Left lobe of liver (tissue), 2 donors: ENCODE measurements at places on chromosomes 7 and 10.

DNA sequence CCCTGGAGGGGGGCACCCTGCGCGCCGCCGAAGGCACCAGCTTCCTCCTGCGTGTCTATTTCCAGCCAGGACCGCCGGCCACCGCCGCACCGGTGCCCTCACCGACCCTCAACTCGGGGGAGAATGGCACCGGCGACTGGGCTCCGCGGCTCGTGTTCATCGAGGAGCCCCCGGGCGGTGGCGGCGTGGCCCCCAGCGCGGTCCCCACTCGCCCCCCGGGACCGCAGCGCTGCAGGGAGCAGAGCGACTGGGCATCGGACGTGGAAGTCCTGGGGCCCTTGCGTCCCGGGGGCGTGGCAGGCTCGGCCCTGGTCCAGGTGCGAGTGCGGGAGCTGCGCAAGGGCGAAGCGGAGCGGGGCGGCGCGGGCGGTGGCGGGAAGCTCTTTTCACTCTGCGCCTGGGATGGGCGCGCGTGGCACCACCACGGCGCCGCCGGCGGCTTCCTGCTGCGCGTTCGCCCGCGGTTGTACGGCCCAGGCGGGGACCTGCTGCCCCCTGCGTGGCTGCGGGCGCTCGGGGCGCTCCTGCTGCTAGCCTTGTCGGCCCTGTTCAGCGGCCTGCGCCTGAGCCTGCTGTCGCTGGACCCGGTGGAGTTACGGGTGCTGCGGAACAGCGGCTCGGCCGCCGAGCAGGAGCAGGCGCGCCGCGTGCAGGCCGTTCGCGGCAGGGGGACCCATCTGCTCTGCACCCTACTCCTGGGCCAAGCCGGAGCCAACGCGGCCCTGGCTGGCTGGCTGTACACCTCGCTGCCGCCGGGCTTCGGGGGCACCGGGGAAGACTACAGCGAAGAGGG, 594 bp downstream of the CNNM1 start:
- no peak for DNase-seq

DNA sequence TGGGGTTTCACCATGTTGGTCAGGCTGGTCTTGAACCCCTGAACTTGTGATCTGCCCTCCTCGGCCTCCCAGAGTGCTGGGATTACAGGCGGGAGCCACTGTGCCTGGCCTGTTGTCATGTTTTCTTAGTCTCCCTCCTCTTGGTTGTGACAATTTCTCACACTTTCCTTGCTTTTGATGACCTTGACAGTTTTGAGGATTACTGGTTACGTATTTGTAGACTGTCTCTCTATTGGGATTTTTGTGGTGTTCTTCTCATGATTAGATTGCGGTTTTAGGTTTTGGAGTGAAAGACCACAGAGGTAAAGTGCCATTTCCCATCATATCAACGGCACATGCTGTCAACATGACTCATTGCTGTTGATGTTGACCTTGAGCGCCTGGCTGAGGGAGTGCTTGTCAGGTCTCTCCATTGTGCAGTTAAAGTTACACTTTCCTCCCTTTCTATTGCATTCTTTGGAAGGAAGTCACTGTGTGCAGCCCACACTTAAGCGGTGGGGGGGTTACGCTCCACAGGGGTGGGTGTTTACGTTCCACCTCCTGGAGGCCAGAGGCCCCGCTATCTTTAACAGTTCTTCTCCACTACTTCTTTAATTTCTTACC, 10.8 kb downstream of the NEURL1 start:
- no peak for DNase-seq

GRCh38 chr10:110780704-110781103, 91.0 kb upstream of the PDCD4 start:
- DNase-seq, result no peak

GRCh38 chr10:123348691-123349572, 194.7 kb downstream of the BUB3 start:
- no peak for DNase-seq

DNA sequence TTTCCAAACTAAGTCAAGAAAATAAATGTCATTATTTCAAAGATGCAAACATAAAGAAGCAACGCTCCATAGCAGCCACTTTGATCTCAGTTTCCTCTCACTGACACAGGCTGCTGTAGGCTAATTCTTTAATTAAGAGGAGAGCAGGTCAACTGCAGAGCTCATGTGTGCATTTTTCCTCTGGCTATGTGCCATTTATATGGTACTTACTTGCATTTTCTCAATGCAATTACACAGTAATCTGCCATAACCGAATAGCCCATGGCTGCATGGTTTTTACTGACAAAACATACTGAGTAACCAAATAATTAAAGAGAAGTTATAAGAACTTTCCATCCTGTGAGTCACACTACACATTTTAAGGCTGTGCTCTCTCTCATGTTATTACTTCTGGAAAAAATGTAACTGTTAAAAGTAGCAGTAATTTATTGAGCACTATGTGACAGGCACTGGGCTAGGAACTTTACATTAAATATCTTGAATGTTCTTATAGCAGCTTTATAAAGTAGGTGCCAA, 122.0 kb downstream of the ELAPOR2 start:
- no peak for DNase-seq

- DNase-seq, result no peak
Observed at GRCh38 chr7:93238748-93239147, 6.6 kb downstream of the VPS50 start.

- no peak for DNase-seq
Observed at GRCh38 chr10:12269056-12269455, 73.1 kb downstream of the CDC123 start.

DNA sequence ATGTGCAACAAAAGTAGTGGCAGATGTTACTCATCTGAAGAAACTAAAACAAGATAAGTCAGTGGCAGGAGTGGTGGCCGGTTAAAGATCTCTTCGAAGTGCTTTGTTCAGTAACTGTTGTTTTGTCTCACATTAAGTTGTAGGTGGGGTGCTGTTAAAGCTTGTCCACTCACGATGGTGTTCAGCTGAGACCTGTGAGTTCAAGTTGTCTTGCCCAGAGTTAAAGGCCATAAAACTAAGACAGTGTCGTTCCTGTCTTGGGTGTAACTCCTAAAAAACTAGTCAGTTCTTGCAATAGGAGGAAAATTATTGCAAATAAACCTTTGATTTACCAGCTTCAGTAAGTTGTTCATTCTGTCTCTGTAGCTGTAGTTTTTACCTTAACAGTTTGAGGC, 857 bp upstream of the FOXP2 start:
- DNase-seq, result no peak

DNA sequence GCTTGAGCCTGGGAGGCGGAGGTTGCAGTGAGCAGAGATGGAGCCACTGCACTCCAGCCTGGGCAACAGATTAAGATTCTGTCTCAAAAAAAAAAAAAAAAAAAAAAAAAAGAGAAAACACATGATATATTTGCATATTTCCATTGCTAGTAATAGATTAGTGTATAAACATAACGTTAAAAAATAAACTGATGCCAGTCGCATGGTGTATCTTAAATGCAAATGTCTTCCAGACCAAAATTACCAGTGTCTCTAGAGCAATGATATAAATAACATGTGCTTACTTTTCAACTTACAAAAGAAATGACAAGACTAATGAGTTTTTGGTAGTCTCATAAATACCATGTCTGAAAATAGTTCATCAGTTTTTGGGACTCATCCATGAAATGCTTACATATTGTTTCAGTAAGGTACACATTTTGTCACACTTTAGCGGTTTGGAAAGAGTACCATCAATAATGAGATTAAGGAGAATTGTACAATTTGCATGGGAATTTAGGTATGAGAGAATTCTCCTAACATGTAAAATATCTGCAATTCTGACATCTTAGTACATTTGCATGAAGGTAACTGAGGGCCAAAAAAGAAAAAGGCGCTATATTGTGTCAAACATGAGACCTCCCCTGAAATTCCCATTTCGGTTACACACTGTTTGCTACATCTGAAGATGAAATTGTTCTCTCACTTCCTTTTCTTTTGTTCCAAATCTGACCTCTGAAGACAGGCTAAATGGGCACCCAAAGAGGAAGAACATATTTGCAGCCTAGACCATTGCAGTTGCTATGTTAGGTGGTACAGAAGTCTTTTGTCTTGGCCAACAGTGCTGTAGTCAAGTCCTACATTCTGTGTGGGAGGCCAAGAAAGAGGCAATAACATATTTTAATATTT, 51.5 kb upstream of the PIP4K2A start:
- DNase-seq, result no peak

GRCh38 chr7:108515013-108515412, 10.9 kb downstream of the PNPLA8 start:
- no peak for DNase-seq

- DNase-seq, result no peak
Observed at GRCh38 chr7:120615703-120616102, 242.2 kb downstream of the TSPAN12 start.

DNA sequence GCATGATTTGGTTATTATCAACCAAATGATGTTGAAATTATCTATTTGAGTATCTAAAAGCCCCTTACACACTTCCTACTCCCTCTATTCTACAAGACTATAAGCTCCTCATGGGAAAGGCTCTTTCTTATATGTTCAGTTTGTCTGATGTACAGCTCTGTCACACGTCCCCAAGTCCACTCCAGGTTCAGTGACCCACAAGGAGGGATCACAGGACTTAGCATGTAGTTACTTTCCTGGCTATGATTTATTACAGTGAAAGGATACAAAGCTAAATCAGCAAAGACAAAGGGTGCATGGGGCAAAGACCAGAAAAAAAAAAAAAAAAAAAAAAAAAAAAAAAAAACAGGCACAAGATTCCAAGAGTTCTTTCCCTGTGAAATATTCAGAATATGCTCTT, 125.6 kb upstream of the TMEM106B start:
- DNase-seq, result no peak

DNA sequence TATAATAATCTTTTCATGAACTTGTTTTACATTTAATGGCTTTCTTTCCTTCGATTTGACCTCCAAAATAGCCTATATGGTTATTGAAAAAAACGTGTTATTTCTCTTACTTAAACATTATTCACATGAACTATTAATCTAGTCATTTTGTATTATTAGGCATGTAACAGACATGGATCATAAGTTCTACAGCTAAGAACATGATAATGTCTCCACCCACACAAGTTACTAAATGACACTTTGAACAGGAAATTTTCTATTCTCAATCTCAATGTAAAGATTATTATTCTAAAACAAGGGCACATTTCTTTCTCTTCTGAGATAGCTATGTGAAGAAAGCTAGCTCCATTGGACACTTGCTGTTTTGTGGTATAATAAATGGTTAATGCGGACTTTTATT, 10.0 kb downstream of the LAMB4 start:
- DNase-seq, result no peak

DNA sequence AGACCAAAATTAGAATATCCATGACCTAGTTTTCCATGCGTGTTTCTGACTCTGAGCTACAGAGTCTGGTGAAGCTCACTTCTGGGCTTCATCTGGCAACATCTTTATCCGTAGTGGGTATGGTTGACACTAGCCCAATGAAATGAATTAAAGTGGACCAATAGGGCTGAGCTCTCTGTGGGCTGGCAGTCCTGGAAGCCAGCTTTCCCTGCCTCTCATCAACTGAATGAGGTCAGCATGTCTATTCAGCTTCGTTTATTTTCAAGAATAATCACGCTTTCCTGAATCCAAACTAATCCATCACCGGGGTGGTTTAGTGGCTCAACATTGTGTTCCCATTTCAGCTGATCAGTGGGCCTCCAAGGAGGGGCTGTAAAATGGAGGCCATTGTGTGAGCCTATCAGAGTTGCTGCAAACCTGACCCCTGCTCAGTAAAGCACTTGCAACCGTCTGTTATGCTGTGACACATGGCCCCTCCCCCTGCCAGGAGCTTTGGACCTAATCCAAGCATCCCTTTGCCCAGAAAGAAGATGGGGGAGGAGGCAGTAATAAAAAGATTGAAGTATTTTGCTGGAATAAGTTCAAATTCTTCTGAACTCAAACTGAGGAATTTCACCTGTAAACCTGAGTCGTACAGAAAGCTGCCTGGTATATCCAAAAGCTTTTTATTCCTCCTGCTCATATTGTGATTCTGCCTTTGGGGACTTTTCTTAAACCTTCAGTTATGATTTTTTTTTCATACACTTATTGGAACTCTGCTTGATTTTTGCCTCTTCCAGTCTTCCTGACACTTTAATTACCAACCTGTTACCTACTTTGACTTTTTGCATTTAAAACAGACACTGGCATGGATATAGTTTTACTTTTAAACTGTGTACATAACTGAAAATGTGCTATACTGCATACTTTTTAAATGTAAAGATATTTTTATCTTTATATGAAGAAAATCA, 35.5 kb downstream of the CAV1 start:
- DNase-seq, result no peak

GRCh38 chr7:38300175-38300574, 26.7 kb upstream of the TARP start:
- DNase-seq, result no peak

DNA sequence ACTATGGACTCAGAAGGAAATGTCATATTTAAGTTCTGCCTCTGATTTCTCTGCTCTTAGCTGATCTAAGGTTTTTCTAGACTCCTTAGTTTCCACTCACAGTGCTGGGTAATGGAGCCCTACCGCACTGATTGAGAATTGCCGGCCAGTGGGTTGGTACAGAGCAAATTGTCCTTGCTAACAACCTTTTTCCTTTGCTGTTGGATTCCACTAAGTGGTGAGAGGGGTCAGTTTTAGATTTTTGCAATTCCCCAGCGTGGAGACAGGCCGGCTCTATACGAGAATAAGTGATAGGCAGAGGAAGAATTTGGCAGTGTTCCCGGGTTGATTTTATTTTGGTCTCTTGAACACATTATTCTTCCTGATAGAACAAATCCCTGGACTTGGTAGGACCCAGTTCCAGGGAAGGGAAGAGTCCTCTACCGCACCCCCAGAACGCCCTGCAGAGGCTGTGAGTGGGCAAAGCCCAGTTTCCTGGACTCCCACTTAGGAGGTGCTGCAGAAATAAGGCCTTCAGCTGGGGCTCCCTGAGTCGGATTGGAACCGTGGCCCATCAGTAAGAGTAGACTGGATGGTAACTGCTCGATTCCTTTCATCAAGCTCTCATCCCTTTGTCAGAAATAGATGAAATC, 3.0 kb upstream of the NRP1 start:
- peak; percentile 45 for DNase-seq

- DNase-seq, result no peak
Observed at GRCh38 chr10:97843281-97843671, 6.4 kb upstream of the GOLGA7B start.

GRCh38 chr10:66737241-66737640, 188.6 kb upstream of the LRRTM3 start:
- no peak for DNase-seq
